ENCODE measurements at places on chromosomes 7 and 10.

DNA sequence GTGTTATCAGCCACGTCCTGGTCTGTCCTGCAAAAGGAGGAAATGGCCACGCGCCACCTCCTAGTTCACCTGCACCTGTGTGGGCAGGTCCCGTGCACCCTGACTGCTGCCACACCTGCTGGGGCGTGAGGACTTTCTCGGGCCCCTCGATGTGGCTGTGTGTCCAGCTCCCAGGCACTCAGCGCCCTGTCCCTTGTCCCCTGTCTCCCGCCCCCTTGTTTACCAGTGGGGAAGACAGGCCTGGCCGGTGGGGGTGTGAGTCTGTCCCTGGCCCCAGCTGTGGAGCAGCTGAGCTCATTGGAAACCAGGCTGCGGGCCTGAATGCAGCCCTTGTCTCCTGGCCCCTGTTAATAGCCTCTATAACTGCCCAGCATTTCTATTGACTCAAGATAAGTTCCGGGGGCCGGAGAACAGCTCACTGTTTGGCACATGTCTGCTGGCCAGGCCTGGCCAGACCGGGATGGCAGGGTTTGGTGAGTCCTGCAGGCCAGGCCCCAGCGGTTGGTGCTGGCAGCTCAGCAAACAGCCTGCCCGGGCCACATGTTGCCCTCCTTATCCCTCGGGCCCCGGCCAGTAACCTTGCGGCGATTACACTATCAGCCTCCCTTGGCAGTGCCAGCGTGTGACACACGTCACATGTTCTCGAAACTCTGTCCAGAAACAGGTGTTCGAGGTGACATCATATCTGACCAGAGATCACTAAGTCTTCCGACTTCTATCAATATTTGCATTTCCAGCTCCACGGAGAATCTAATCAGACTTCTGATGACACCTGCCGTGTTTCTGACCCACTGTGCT, 52.1 kb downstream of the FOXL3 start:
- no peak for DNase-seq

DNA sequence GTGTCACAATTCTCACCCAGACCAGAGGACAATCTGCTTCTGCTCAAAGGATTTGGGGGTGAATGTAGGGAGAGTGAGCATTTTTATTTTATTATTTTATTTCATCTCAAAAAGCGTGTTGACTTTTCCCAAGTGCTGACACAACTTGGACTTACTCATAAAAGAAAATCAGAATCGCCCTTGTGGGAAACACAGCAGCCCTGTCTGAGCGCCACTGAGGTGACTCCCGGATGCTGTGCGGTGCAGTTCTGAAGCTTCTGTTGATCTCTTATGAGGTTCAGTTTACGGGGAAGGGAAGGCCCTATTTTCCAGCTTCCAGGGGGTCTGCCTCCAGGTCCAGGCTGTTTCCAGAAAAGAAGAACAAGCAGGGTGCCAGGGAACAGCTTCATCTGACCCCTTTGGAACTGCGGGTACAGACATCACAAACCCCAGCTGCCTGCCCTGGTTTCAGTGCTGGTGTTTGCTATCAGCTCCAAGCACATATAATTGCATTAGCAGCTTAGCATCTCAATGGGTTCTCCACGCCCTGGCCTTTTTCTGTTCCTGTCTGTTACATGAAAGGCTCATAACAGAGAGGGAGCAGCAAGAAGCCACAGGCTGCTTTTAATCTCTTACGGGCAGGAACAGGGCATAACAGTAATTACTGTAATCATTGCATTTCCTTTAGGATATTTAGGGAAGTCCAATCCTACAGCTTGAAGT, 52.4 kb downstream of the PARP12 start:
- no peak for DNase-seq

DNA sequence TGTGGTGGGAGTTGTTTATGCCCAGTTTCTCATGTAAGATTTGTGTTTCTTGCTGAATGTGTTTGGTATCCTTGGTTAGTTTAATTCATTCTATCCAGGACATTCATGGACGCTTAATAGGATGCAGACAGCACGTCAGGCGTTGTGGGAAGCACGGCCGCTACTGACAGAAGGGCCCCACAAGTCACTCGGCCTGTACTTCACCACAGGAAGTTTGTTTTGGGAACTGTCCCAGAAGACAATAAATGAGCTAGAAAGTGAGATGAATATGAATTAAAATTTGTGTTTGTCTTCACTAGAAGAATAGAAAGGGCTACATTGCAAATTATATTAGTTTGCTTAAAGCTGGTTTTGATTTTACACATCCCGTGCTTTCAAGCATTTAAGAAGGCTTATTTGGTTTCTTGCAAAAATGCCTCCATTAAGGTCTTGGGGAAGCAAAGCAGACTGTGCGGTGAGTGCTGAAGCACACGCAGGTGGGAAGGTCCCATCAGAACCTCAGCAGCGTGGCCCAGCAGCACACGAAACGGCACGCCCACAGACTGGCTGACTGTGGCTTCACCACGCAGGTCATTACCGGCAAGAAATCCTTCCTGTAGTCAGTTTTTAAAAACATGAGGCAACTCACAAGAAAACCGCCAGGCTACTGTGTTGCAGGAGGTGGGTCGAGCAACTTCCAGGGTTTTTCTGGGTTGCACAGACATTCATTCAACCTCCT, 74.1 kb downstream of the VIPR2 start:
- no peak for DNase-seq

DNA sequence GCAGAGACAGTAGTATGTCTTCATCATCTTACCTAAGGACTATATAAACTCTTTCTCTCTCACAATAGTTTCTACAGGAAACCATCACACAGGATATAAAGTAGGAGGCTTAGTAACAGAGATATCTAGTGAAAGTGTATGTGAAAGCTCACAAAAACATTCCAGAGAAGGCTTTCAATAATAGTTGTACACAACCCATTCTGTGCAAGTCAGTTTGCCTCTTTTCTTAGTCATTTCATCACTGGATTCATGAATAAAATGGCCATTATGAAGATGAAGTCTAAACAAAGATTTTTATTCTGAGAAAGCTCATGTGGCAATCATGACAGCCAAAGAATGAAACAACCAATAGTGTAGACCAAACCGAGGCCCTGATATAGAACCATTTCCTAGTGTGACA, 178.8 kb downstream of the GNAT3 start:
- no peak for DNase-seq

DNA sequence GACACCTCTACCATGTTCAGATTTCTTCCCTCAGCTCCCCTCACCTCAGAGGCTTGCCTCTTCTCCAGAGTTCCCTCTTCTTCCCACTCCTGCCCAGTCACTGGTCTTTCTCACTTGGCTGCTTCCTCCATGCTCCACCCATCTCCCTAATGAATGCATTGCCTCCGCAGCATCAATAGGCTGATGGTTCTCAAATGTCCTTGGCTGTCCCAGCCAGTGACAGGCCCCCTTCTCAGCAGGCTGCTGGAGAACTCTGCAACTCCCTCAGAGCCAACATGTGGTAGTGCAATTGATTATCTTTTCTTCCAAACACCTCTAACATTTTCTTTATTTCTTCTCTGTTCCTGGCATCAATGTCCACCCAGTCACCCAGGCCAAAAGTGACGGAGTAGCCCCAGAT, 218.2 kb downstream of the RELN start:
- DNase-seq = no peak

DNA sequence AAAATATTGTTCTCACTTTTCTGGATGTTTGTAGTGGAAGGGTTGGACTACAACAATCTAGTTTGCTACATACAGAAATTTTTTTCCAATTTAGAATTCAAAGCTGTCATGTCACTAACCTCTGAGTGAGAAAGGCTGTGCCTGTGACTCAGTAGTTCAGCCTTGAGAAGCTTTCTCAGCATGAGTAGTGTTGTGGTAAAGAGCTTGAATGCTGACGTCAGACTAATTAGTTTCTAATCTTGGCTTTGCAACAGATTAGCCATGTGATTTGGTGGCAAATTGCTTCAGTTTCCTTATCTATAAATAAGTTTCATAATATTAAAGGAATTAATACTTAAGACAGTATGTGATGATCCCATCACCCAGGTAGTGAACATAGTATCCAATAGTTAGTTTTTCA, 83.8 kb downstream of the ABCA13 start:
- DNase-seq = no peak

- DNase-seq = no peak
Measured at GRCh38 chr10:84184517-84184916, 9.8 kb upstream of the CDHR1 start.

DNA sequence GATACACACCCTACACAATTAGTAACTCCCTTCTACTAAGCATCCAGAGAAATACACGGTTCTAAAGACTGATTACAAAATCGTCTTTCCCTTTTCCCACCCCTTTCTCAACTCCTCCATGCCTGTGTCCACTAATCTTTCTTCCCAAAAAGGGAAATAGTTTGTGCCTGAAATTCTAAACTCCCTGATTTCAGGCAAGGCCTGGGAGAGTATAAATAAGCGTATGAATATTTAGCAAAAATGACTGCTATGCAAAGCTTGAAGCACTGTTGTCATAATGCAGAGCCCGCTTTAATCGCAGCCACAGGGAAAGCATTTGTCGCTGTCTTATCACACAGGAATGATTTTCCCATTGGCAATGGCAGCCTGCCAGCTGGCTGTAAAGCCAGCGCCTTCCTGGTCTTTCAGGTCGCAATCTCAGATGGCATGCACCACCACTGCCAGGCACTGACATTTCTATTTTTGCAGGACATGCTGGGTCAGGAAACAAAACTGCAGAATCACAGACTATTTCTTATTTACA, 142.9 kb upstream of the PCGF5 start:
- no peak for DNase-seq

- DNase-seq = peak; percentile 12
Measured at GRCh38 chr10:60430017-60430416, 40.3 kb upstream of the ANK3 start.

DNA sequence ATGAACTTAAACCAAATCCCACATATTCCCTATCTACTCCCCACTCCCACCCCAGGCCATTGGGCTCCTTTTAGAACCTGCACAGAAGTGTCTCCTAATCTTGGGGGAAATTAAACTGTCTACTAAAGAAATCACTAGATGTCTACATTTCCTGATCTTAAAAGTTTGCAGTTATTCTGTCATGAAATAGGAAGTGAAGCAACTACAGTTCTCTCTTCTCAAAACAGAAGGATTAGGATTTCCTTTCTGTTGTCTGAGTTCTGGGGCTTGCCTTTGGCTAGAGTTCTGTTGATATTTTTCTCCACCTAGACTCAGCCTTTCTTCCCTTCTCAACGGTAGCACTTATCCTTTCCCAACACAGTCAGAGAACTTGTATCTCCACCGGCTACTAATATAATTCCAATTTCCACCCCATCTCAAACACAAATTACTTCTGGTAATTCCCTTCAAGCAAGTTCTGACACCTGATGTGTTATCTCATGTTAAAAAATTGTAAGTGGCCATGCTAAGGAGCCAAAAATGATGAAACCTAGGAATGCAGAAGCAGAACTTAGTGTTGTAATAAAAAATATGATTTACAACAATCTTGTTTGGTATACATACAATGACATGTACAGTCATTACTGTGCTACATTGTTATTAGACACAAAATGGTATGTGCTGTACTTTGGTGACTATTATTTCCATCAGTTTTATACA, 12.1 kb downstream of the OR9A4 start:
- DNase-seq = no peak

GRCh38 chr7:129225931-129226572, 1.2 kb downstream of the AHCYL2 start:
- DNase-seq = no peak

GRCh38 chr7:35558841-35559240, 136.1 kb downstream of the HERPUD2 start:
- no peak for DNase-seq

DNA sequence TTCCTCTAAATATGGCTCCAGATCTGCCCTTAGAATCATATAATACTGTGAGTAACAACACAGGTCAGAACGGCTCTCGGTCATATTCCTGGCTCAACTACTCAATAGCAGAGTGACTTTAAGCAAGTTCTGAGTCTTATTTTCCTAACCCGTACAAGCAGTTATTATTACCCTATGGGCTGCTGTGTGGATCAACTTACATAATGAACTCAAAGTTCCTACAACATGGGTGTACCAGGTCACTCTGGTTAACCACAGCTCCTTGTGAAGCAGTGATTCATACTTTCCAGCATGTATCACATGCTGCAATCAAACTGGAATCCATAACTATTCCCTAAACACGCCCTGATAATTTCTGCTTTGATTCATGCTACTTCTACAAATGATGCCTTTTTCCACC, 107.3 kb downstream of the LRRN3 start:
- no peak for DNase-seq

- no peak for DNase-seq
Measured at GRCh38 chr10:78319371-78319770, 285.7 kb downstream of the RPS24 start.

DNA sequence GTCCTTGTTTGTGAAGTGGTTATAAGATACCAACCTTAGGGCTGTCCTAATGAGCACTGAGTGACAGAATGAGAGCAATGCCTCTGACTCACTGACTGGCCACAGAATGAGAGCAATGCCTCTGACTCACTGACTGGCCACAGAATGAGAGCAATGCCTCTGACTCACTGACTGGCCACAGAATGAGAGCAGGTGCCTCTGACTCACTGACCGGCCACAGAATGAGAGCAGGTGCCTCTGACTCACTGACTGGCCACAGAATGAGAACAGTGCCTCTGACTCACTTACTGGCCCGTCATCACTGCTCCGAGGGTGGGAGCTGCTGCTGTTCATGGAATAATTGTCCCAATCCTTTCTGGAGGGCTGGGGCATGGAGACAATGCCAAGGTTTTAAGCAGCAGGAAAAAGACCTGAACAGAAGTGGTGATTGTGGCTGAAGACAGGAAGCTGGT, 265.2 kb upstream of the PPP2R2D start:
- no peak for DNase-seq

DNA sequence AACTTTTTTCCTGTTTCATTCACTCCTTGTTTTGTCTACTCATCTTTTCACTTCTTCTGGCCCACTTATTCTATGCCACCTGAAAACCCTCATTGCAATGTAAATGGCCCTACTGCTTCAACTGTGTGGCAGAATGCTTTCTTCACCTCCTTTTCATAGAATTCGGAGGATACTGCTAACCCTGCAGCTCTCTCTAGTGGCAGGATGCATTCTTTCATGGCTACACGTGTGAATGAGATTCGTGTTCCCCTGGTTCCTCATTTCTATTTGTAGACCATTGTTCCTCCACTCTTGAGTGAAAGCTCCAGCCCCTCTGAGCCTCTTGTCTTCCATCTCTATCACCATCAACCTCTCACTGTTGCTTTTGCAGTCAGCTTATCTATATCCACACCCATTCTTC, 20.9 kb upstream of the CYP26C1 start:
- no peak for DNase-seq

GRCh38 chr10:97583476-97583875, 713 bp upstream of the HOGA1 start:
- DNase-seq = no peak

All from cerebellar nuclear complex (tissue), 1 donor.